ENCODE measurements at places on chromosomes 4 and X.

DNA sequence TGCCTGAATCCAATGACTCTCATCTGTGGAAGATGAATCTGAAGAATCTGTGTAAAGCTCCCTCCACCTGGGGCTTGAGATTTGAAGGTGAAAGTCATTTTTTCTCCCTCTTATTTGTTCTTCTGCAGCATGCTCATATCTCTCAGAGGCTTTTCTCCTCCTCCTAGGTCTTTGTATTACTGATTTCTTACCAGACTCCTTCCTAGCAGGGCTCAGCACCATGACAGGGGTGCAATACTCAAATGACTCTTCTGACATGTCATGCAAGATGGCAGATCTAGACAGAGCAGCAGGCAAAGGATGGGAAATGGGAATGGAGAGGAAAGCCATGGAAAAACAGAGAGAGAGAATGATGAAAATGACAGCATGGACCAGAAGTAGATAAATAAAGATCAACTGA is 118.3 kb downstream of the TMA16 start:
- DNase-seq: no peak

DNA sequence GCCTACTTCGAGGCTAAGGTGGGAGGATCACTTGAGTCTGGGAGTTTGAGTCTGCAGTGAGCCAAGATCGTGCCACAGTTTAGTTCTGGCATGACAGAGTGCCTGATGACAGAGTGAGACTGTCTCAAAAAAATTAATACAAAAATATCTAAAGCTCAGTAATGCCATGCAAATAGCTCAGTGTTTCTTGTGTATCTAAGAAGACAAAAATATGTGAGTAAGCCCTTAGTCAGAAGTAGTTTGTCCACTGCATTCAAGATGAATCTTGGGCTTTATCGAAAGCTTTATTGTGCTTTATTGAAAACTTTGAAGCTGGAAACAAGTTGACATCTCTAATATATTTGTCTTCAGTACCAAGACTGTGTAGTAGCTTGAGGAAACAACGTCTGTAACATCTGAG is 115.9 kb downstream of the GPAT3 start:
- DNase-seq: peak; percentile 75

GRCh38 chr4:150482581-150482980 is 99.4 kb upstream of the MAB21L2 start:
- DNase-seq: no peak

DNA sequence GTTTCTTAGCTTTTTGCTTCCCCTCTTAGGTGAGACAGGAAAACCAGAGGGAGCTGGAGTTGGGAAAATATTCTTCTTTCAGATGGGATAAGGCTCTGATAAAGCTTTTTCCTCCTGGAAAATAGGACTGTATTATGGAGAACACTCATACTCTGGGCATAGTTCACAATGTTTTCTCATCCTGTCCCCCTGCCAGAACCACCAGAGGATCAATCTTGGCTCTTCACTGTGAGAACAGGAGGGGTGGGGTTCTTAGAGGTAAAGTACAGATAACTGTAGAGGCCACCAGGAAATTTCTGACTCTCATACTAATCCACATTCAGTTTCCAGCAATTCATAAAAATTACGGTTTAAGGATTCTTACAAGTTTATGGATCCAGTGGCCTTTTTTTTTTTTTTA is 661.8 kb upstream of the MAGEB2 start:
- DNase-seq: no peak

GRCh38 chr4:73895201-73896175 is 26.3 kb downstream of the CXCL1 start:
- no peak for DNase-seq

DNA sequence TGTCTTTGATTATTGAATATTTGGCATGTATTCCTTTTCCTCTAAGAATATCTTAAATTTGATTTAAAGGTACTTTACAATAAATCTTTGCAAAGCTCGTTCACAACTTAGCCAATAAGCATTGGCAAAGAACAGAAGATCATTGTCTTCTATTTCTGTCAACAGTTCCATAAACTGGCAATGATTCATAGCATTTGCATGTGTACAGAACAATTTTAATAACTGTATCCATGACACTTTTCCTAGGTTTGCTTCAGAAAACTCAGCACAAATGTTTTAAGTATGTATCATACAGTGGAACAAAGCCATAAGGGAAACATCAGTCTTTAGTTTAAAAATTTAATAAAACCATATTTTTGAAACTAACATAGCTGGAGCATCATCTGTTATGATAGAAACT is 462.7 kb upstream of the RPS6KA3 start:
- DNase-seq: peak; percentile 73

DNA sequence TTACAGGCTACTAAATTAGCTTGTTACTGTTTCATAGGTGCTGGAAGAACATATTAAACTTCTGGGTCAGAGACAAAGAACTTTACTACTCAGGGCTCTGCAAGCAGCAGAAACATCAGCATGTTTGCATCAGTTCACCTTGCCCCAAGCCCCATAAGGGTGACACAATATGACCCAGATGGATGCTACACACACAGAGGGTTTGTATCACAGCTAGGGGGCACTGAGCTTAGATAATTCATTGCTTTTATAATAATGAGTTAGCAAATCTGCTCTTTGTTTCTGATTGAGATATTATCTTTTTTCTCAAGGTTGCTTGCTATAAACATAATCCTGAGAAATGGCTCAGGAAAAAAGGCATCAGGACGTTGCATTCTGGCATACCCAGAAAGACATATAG is 4.8 kb upstream of the SYNPO2 start:
- peak; percentile 17 for DNase-seq

DNA sequence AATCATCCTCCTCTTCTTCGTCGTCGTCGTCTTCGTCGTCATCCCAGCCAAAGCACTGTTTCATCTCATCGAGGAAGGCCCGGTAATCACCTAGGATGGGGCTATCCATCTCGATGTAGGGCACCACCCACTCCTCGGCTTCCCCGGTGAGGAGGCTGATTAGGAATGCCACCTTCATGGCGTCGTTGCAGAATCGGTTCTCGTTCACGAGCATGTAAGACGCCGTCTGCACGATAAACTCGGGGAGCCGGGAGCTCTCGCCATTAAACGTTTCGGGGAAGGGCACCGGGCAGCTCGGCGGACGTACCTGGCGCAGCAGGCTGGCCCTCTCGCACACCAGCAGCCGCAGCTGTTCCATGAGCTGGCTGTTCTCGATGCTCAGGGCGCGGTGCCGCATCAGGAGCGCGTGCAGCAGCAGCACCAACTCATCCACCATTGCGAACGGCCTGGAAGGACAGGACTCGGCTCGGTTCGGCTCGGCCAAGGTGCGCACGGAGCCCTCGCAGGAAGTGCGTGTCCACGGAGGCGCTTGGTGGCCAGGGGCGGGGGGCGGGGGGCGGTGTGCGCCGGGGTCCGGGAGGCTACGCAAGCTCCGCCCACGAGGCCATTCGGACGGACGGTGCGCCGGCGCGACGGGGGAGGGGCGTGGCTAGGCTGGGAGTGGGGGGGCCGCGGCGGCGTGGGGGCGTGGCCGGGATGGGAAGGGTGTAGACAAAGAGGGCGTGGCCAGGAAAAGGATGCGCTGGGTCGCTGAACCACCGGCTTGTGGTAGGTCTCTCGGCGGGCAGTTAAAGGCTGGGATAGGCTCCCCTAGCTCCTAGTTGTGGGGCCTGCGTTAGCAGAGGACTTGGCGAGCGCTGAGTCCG is at the start of gene LDOC1:
Gene LDOC1, minus strand, starts transcription at position 544 of the 866 bp plus-strand sequence. Its CDS starts 108 bp downstream, at position 436.
- DNase-seq: peak; percentile 70

DNA sequence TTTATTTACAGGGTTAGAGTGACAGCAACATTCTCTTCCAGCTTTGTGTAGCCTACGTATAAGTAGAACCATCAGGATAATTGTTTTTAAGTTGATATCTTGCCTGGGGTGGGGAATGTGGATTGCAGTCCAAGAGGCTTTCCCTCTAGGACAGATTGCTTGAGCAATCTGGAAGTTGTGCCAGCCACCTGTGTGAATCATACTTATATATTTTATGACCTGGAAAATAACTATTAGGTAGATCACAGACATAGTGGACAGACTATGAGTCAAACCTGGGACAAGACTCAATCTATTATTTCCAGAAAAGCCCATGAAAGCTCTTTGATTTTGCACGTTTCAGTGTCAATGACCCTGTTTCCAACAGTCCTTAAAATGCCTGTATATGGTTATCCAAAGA is 98.9 kb downstream of the TLL1 start:
- DNase-seq: no peak

DNA sequence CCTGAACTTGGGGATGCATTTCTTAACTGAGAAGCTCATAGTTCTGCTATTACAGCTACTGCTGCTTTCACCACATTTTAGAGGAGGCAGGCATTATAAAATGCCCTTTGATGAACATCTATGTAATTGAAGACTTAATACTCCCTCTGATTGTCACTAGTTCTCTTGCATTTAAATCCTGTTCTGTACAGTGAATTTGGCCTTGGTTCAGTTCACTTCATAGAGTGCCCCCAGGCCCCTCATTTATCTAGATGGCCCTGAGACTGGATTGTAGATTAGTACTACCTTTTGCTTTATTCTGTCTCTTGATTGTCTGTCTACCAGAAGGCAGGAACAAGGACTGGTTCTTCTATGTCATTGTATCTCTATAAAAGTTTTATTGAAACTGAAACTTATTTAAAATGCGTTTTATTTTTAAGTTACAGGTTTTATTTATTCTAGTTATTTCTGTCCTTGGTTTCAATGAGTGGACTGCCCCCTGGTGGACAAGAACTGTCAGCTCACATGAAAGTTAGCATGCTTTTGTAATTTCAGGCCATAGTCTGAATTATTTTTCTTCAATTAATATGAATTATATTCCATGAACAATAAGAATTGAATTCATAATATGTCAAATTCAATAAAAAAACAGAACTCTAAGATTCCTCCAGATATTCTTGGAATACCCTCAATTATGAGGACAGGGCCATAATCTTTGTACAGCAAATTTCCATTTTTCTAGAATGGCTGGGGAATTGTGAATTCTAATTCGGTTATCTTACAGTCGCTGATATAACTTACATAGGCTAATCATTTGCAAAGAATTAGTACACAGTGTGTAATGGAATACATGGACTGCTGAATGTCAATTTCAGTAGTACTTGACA is 47.2 kb upstream of the TMEM33 start:
- peak; percentile 66 for DNase-seq

- peak; percentile 68 for DNase-seq
These were observed 47.0 kb downstream of the MOSPD2 start for GRCh38 chrX:14920196-14920595.

DNA sequence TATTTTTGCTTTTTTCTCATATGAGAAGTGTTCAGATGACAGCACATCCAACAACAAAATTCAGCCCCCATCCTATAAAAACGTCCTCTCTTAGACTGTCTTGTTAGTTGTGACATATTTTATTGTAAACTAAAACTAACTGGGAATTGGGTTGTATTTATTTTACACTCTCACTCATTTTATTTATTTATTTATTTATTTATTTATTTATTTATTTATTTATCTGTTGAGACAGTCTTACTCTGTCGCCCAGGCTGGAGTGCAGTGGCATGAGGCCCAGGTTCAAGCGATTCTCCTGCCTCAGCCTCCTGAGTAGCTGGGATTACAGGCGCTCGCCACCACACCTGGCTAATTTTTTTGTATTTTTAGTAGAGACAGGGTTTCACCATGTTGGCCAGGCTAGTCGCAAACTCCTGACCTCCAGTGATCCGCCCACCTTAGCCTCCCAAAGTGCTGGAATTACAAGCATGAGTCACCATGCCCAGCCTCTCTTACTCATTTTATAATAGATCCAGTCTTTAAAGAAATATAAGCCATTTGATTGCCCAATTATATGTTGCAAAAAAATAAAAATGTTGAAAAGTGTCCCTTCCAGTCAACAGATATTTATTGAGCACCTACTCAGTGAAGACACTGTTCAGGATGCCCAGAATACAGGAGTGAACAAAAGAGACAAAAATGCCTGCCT is 44.6 kb downstream of the PALLD start:
- peak; percentile 77 for DNase-seq

DNA sequence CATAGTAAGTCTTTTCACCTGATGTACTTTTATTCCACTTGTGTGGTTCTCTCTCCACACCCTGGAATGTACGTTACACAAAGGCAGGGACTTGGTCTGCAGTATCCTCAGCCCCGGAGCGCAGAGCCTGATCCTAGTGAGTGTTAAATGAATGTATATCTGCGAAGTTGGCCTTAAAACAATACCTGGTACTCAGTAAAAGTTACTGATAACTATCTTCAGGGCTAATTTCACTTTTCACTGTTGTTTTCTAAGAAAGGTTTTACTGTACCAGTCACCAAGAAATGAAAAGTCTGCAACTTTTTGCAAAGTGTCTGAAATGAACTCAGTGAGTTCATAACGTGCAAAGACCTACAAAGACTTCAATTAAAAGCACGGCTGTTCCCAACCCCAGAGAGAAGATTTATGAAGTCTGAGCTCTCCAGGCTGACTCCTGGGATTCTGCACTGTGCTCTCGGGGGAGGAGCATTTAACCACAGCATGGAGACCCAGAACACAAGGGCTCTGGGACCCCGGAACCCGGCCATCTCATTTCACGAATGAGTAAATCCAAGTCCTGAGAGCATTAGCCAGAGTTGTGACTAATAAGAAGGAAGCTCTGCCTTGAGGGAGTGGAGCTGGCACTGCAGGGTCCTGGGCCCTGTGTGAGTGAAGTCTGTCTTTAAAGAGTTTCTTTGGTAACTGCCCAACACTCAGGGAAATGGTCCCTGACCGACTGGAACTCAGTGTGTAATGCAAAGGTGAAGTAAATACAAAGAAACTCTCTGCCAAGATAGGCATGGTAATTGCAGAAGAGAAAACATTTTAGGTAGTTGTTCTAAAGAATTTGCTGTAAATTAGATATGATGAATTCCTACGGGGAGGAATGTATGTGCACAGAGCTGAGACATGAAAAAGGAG is 165.8 kb downstream of the NSUN7 start:
- peak; percentile 83 for DNase-seq

GRCh38 chr4:152696764-152697261 is 17.0 kb upstream of the TMEM154 start:
- peak; percentile 79 for DNase-seq

DNA sequence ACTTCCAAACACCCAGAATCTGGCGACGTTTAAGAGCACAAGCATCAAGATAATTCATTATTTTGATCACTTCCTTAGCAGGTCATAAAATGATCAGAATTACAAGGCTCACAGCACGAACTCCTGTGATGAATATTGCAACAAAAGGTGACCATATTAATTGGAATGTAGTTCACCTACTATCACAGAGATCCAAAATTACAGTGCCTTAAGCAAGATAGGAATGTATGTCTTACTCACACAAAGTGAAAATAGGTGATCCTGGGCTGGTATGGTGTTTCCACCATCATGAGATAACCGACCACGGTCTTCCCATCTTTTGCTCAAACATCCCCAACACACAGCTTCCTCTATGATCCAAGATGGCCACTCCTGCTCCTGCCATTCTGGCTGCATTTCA is 131.2 kb downstream of the SCFD2 start:
- no peak for DNase-seq

All from GM23248 (cell line).